ENCODE measurements at places on chromosomes 12 and 14.

GRCh38 chr12:20003252-20003651 lies 365.1 kb upstream of the PDE3A start:
- DNase-seq = no peak

GRCh38 chr12:66453120-66453519 lies 150.8 kb downstream of the HELB start:
- DNase-seq = no peak

DNA sequence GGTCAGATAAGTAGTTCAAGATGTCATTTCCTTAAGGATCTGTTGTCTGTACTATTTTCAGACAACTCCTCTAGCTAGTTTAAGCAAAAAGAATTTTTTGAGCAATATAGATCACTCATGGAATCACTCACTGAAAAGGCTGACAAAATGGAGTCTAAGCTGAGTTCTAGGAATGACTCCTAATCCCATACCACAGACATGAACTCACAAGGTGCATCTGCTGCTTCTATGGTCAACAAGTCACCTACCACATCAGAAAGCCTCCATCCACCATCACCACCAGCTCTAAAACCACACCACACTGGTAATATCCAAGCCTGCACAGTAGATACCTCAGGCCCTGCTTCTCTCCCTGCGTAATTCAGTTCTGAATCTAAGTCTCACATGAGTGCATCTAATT lies 33.0 kb downstream of the PWP1 start:
- DNase-seq = no peak

DNA sequence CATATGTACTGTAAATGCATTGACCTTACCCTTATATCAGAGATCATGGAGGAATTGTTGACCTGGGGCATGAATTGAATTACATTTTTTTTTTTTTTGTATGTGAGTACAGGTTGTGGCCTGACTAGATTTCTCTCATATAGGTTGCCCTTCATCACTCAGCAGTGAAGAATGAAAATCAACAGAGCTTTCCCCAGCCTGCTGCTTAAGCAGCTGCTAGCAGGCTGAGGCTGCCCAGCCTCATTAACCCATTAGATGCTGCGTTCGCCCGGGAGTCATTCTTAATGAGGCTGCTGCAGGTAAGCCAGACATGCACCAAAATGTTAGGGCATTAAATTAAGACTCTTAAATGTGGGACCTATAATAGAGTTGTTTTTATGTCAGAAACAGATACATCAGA lies 236.0 kb downstream of the ETNK1 start:
- DNase-seq = no peak

- peak; percentile 16 for DNase-seq
These were observed 44.5 kb upstream of the AMN1 start for GRCh38 chr12:31773223-31773750.

- no peak for DNase-seq
These were observed 126.1 kb downstream of the KCNK10 start for GRCh38 chr14:88196925-88197324.

- no peak for DNase-seq
These were observed 16.0 kb downstream of the NKX2-1 start for GRCh38 chr14:36503771-36504741.

GRCh38 chr12:80716696-80717469 lies at the start of gene MYF5:
MYF5 (plus strand) TSS chr12:80716912; CDS start chr12:80717064, 152 bp downstream.
- DNase-seq = no peak

GRCh38 chr14:104295681-104296387 lies 157.4 kb downstream of the KIF26A start:
- DNase-seq = no peak

GRCh38 chr14:57848786-57849185 lies 17.1 kb downstream of the SLC35F4 start:
- DNase-seq = no peak

GRCh38 chr12:50200552-50201273 lies 33.5 kb upstream of the CERS5 start:
- DNase-seq = no peak

GRCh38 chr12:67069451-67070306 lies 199.5 kb upstream of the CAND1 start:
- no peak for DNase-seq

DNA sequence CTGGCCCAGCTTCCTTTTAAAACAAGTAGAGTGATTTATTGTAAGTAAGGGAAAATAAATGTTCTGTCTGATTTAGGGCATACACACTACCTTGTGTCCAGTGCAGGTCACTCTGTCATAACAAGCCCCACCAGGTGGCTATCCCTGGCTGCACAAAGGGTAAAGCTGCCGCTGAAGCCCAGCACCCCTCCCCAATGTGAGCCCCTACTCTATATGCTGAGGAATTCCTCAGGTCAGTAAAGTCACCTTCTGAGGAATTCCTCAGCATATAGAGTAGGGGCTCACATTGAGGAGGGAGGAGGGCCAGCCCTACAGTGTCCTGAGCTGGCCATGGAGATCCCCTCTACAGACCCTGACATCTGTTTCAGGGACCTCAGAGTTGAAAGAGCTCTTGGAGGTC lies 67.2 kb downstream of the TBC1D30 start:
- DNase-seq = no peak

GRCh38 chr12:61999311-61999710 lies 260.9 kb upstream of the USP15 start:
- no peak for DNase-seq

GRCh38 chr14:91307652-91308051 lies 63.1 kb upstream of the GPR68 start:
- DNase-seq = no peak
